NCI-H446 (cell line): ENCODE measurements at places on chromosomes 1 and 21.

DNA sequence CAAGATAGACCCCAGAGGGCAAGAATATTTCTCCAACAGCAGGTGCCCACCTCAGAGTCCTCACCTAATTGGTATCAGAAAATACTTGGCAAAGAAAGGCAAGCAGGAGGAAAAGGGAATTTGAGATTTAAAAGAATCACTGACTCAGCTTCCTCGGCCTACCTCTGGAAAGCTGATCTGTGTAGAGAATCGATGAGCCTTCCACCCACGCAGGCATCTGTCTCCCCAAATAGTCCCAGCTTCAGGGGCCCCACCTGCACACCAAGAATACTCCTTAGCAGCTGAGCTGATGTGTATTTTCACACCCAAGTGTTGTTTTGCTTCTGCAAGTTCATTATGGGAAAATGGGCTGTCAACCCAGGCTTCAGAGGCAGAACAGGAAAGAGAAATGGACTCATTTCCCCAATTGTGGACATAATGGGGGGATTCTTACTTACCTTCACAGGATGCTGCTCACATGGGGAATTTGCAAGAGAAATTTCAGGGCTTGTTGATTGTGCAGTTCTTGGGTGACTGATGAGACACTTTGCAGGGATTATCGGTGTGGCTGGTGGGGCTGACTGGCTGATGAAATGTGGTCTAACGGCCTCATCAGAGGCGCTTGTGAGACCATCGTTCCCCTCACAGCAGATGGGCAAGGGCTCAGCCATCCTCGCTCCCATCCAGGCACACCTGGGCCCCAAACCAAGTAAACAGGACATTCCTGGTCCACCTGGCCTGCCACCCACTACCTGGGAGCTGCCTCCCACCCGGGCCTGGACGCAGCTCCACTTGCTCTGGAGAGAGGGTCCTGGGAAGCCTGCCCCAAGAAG, 436.3 kb downstream of the PTPRU start:
- DNase-seq: no peak

DNA sequence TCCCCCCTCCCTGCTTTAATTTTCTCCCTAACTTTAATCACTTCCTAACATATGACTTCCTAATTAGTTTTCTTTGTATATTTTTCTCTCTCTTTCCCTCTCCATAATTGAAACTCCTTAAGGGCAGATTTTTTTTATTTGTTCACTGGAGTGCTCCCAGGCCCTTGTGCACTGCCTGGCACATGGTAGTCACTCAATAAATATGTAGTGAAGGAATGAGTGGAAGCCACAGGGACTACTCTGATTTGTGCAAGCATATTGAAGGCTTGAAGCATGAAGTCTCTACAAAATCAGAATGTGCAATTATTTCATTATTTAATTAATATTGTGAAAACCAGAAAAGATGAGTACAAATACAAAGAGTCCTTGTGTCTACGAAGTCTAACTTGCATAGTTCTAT, 41.5 kb downstream of the SNX7 start:
- no peak for DNase-seq

DNA sequence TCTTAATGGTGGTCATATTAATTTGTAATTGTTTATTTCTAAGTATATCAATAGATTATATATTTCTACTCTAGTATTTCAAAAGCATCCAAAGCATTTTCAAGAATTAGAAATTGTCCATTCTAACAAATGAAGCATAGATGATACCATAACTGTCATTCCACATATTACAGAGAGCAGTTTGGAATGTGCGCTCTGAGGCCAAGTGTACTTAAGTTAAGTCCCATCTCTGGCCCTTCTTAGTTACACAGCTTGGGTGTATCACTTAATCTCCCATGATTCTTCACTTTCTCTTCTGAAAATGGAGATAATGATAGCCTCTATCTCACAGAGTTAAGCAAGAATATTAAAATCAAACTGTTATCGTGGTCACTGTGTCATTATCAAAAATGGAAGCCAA, 281.1 kb downstream of the MRPL39 start:
- DNase-seq: no peak

DNA sequence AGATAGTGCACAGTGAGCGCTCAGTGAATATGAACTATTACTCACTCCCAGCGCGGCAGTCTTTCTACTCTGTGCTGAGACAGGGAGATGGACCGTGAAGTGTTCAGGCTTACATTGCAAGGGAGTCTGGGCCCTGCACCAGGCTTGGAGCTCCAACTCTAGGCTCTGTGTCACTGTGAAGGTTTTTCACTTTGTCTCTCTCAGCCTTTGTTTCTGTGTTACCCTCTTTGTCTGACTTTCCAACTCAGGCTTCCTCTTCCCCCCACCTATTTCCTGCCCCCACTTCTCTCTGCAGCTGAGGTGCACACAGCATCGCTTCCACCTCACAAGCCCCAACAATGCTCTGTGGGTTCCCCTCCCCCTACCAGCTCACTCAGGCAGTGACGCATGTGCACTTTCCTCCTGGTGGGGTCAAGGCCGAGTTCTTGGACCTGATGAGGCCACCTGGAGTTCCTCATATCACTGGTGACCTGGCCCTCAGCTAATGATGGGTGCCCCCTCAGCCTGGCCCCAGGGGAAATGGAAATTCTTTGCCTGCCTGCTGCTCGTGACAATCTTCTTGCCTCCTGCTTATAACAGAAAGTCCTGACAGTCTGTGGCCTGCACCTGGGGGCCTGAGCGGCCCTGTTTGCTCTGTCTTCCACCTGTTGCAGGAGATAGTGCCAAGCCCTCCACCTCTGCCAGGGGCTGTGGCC, 1.1 kb upstream of the LCK start:
- DNase-seq: no peak

DNA sequence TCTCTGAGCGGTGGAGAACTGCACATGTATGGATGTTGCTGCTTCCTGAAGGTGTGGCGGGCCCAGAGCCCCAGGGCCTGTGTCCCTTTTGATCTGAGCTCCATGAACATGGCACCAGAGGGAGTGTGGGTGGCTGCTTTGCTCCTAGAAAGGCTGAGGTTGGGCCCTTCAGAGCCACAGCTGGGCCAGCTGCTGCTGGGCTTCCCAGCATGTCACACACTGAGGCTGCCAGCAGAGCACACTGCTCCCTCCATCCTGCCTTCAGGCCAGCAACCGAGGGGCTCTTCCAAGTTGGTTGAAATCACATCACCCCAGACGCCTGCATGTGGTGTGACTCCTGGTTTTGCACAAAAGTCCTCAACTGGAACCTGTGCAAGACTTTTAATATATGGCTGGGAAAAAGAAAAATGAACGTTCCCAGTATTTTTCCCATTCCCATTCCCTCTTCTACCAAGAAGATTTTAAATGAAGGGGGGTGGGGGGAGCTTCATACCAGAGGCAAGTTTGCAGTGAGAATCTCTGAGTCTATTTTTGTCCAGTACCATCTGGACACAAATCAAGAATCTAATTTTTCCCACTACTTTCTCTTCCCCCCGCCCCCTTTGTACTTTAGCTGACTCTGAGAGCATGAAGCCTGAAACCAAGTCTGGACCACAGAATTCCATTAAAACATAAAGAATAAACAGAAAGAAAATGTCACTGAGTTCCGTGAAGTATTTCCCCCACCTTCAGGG, 26.2 kb upstream of the NGF start:
- DNase-seq: no peak

DNA sequence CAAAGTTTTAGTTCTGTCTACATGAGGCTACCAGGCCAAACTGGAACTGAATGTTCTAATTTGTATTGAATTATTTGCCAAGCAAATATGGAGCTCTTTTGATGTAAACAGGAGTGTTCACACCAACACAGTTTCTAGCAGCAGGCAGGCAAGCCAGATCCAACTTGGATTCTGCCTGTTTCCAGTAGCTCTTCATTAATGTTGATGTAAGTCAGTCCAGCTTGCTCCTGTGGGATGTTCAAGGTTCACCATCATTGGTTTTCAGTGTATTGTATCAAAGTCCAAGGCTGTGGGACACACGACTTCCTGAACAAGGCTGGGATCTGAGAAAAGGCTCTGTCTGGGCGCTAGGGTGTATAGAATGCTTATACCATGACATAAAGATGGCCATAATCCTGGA, 68.1 kb downstream of the PAPPA2 start:
- no peak for DNase-seq
